ENCODE measurements at places on chromosomes 16 and 17. TPM values are rescaled to one million over a fixed set of nuclear protein-coding genes. Genes with fewer than 3 reads are reported as not detected.
A peak's percentile ranks its signal among the peaks of the same experiment; 100 is the strongest.

DNA sequence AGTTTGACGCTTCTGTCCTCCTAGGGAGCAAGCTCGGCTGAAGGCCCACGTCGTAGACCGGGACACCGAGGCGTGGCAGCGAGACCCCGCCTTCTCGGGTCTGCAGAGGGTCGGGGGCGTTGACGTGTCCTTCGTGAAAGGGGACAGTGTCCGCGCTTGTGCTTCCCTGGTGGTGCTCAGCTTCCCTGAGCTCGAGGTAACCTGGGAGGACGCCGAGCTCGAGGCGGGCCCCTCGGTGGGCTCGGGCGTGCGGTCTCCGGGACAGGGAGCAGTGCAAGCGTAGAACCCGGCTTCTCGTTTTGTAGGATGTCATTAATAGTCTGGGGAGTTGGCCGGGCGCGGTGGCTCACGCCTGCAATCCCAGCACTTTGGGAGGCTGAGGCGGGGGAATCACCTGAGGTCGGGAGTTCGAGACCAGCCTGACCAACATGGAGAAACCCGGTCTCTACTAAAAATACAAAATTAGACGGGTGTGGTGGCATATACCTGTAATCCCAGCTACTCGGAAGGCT lies 715 bp downstream of the ENDOV start:
- DNase-seq, result no peak
- peak overlapping the region; percentile 81 for H3K27ac ChIP-seq
- no peaks in the 10 kb centered on the region for H3K27me3 ChIP-seq

DNA sequence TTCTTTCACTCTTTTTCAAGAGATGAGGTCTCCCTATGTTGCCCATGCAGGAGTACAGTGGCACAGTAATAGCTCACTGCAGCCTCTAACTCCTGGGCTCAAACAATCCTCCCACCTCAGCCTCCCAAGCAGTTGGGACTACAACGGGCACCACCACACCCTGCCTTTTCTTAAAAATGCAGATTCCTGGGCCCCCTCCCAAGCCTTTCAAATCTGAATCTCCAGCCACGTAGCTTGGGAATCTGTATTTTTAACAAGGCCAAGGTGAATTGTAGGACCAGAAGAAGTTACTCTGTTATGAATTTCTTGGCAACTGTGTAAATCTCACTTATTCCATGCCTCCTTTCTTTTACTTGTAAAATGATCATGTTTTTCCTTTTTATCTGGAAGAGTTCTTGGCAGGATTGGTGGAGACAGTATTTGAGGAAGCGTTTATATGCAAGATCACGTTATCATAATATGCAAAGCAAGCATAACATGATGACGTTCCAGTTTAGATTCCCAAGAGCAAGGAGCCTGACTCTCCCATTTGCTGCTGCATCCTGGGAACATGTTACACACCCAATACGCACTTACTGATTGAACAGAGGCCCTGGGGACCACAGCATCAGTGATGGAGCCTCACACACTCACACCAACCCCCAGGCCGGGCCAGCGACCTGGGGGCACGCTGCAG lies 44.5 kb downstream of the LITAF start:
- peaks cover 5% of the 10 kb centered on the region for H3K4me1 ChIP-seq
- H3K36me3 ChIP-seq, result no peaks in the 10 kb centered on the region
- H3K27me3 ChIP-seq, result no peaks in the 10 kb centered on the region
- DNase-seq, result no peak
- H3K27ac ChIP-seq, result no peak overlapping the region

WRAP53 gene
- total RNA-seq, result 28.8 TPM

YPEL2 gene
- total RNA-seq, result 4.7 TPM

DNA sequence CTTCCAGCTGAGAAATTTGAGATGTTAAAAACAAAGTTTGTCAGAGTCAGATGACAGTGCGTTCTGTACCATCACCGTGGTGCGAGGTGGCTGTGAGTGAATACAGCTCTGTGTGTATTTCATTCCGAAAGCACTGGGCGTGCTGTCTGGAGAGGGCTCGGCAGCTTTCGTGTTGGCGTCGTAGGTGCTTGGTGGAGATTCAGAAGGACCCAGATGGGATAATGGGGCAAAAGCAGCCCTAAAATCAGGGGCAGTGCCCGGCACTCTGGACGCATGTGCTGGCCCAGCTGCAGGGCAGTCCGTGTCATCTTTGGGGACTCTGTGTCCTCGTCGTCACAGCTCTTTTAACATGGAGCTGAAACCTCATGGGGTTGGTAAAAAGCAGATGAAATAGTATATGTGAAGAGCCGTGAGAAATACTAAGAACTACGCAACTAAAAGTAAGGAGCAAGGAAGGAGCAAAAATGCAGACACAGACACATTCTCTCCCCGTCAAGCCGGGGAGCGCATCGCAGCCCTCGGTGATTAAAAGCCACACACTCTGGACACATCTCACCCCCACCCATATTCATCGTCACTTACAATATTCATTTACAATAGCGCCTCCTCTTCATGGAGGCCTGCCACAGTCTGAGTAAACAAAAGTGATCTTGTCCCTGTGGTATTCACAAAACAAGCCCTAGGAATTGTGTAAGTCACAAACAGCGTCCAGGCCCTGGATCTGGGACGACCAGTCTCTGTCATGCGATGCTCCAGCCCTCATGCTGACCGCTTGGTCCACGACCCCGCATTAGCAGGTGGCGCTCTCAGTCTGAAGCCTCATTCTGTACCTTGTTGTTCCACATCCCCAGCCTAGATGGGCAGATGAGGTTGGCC lies 206.7 kb downstream of the RPTOR start:
- DNase-seq, result no peak
- no peak overlapping the region for H3K27ac ChIP-seq
- no peaks in the 10 kb centered on the region for H3K4me1 ChIP-seq
- peaks cover 14% of the 10 kb centered on the region for H3K36me3 ChIP-seq
- no peaks in the 10 kb centered on the region for H3K27me3 ChIP-seq

Measured in HCT116 (cell line).